ENCODE measurements at places on chromosomes 13 and 19.

DNA sequence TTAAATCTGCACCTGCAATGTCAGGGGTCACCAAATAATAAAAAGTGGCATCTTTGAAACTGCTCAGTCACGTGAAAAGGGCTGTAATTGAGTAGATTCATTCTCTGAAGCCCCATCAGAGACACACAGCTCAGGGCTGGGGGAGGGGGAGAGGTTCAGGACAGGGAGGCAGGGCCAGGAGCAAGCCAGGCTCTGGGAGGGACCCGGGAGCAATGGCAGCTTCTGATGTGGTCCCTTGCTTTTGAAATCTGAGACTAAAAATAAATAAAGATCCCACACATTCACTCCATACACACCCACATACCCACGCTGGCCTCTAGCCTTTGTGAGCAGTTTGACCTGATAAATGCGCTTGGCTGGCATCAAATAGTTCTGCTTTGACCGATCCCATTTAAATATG lies 32.8 kb downstream of the GSX1 start:
- DNase-seq, result no peak

- DNase-seq, result no peak
Observed at GRCh38 chr13:74006666-74007065, 127.5 kb downstream of the KLF12 start.

- DNase-seq, result no peak
Observed at GRCh38 chr13:58340895-58341294, 709.4 kb downstream of the PCDH17 start.

GRCh38 chr19:38964738-38965137 lies 10.8 kb downstream of the FBXO17 start:
- no peak for DNase-seq

- no peak for DNase-seq
Observed at GRCh38 chr19:18861235-18861634, 29.5 kb downstream of the UPF1 start.

DNA sequence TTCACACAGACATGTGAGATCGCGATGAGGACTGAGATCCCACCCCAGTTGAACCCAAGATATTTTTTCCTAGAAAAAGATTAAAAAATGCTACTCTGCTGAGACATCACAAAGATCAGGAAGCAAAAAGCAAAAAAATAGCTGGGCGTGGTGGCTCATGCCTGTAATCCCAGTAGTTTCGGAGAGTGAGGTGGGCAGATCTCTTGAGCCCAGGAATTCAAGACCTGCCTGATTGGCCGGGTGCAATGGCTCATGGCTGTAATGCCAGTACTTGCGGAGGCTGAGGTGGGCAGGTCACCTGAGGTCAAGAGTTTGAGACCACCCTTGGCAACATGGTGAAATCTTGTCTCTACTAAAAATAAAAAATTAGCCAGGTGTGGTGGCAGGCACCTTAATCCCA lies 1.1 kb downstream of the FUT3 start:
- DNase-seq, result no peak

All from iris pigment epithelial cell (primary cell).